KBM-7 (cell line): ENCODE measurements at places on chromosomes 7 and 10.

GRCh38 chr7:4014346-4015050 lies 667.6 kb upstream of the FOXK1 start:
- no peak for DNase-seq

- no peak for DNase-seq
These were observed 223.0 kb downstream of the ELFN1 start for GRCh38 chr7:1893036-1893435.

DNA sequence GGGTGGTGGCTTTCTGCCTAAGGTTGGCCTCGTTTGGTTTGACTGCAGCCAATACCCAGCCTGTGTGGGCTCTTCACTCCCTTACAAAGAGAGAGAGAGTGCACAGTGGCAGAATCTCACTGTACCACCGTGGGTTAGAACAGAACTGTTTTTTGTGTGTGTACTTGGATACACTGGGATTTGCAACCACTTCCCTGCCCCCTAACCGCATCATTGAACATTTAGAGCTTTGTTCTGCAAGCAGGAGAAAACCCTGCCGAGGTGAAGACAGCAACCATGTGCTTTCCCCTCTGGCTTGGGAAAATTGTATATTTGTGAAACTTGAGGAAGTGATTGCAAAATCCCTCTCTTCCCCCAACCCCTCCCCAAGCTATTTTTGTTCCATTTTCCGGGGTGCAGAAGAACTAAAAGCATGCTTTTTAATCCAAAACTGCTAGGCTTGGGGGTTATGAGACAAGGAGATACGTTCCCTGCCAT lies 201.2 kb downstream of the TCF7L2 start:
- peak; percentile 20 for DNase-seq

DNA sequence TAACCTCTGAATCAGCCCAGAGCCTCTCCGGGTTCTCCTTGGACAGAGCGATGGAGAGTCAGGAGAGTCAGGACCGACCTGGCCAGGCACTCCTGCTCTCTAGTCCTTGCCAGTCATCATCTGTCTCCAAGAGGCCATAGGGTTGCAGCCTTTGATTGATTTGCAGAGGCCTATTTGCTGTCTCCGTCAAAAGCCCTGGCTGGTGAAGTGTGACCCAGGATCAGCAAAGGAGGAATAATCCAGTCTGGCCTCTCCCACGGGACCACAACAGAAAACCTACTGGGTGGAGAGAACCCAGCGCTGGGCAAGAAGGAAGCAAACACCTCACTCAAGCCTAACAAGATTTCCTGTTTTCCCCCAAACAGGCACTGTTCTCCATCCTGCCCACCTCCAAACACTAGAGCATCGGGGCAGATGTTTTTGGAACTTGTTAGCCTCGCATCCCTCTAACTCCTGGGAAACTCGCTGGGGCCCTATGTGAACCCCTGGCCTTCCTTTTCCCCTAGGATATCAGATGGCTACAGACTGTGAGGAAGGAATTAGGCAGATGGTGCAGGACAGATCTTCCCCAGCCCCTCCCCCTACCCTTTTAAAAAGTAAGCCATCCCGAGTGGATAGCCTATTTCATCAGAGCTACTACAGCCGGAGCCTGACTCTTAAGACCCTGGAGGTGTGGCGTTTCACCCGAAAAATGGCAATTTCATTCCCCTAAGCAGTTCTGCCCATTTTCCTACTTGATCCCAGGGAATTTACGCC lies 54.3 kb downstream of the PODXL start:
- DNase-seq, result no peak

- DNase-seq, result no peak
These were observed 245.3 kb downstream of the KCNMA1 start for GRCh38 chr10:77392236-77392721.

GRCh38 chr7:128894101-128894440 lies 16.4 kb downstream of the KCP start:
- DNase-seq, result no peak

- no peak for DNase-seq
These were observed 1.2 kb downstream of the DNAJC2 start for GRCh38 chr7:103343332-103343731.

DNA sequence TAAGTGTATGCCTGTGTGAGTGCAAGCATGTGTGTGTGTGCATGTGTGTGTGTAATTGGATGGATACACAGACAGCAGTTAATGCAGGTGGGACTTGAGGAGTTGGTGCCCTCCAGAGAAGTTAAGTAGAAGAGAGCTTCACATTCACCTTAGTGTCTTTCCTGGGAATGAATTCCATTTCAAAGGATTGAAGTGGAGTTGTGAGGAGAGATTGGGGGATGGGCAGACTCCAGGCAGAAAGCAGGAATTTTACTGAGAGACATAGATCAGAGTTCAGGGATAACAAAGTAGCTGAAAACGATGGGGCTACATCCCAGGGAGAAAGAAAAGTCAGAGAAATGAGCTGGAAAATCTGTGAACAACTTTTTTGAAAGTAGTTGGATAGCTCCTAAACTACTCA lies 464.4 kb downstream of the TCERG1L start:
- DNase-seq, result no peak

- no peak for DNase-seq
These were observed 65.6 kb downstream of the ZEB1 start for GRCh38 chr10:31384589-31384949.

- DNase-seq, result no peak
These were observed 389.1 kb downstream of the PARD3 start for GRCh38 chr10:34426041-34426440.

GRCh38 chr10:123761038-123761428 lies 94.9 kb downstream of the GPR26 start:
- no peak for DNase-seq

DNA sequence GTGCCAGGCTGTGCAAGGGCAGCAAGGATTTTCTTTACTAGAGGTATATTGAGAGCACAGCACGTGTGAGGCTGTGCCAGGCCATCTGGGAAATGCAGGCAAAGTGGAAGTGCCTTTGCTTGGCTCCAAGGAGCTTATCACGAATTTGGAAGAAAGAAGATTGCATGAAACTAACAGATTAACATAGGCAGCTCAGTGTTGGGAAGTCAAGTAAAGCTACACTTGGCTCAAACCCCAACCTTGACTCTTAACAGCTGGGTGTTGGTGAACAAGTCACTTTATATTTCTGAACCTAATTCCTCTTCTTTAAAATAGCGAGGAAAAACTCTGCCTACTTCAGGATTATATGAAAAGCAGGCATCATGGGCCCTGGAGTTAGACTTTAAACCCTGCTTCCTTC lies 105.2 kb downstream of the PLCE1 start:
- no peak for DNase-seq
